ENCODE measurements at places on chromosomes 12 and 14. TPM values are rescaled to one million over a fixed set of nuclear protein-coding genes. Genes with fewer than 3 reads are reported as not detected.

- H3K4me3 ChIP-seq, result no peak overlapping the region
- H3K36me3 ChIP-seq, result no peaks in the 10 kb centered on the region
- no peaks in the 10 kb centered on the region for H3K4me1 ChIP-seq
- H3K27me3 ChIP-seq, result no peaks in the 10 kb centered on the region
- no peak overlapping the region for H3K27ac ChIP-seq
Observed at GRCh38 chr14:58701604-58702003, 63.8 kb downstream of the DACT1 start.

GRCh38 chr12:128307791-128308190 is 40.8 kb downstream of the TMEM132C start:
- no peaks in the 10 kb centered on the region for H3K36me3 ChIP-seq
- no peak for DNase-seq
- H3K4me3 ChIP-seq, result no peak overlapping the region
- no peaks in the 10 kb centered on the region for H3K27me3 ChIP-seq
- no peak overlapping the region for H3K27ac ChIP-seq

GRCh38 chr14:65502676-65503124 is 90.2 kb downstream of the FUT8 start:
- peaks cover 10% of the 10 kb centered on the region for H3K4me1 ChIP-seq
- no peaks in the 10 kb centered on the region for H3K36me3 ChIP-seq
- no peak overlapping the region for H3K4me3 ChIP-seq
- H3K27ac ChIP-seq, result no peak overlapping the region
- no peaks in the 10 kb centered on the region for H3K27me3 ChIP-seq
- no peak for DNase-seq

DNA sequence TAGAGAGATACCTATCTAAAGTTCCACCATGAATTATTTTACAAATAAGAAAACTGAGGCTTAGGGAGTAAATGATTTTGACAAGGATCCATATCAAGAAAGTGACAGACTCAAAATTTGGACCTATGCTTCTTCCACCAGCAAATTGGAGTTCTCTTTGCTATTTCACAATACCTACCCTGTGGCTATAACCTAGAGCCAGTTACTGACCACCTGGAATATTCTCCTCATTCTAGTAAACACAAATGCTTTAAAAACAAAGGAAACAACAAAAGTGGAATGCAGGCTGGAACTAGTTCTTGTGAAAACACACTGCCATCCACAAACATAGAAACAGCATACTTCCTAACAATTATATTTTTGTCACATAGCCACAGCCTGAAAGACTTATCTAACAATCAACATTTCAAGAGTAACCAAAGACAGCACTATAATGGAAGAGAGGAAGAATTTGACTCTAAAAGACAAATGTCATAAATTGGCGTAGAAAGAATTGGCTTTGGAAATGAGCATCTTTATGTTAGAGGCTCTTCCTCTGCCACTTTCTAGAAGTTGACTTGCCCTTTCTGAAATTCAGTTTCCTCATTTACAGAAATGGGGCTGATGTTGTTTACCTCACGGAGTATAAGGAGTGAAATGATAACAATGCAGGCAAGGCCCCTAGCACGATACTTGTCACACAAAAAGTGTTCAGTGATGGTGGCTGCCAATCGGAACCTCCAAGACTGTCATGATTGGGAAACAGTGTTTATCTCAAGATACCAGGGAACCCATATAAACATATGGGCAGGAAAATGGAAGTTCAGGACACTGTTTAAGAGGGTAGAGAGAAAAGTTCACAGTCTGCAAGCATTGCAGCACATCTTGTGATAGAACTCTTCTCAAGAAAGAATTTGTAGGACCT is 138.6 kb upstream of the LGR5 start:
- H3K27ac ChIP-seq, result no peak overlapping the region
- no peak overlapping the region for H3K4me3 ChIP-seq
- no peak for DNase-seq
- H3K27me3 ChIP-seq, result no peaks in the 10 kb centered on the region
- no peaks in the 10 kb centered on the region for H3K36me3 ChIP-seq

DNA sequence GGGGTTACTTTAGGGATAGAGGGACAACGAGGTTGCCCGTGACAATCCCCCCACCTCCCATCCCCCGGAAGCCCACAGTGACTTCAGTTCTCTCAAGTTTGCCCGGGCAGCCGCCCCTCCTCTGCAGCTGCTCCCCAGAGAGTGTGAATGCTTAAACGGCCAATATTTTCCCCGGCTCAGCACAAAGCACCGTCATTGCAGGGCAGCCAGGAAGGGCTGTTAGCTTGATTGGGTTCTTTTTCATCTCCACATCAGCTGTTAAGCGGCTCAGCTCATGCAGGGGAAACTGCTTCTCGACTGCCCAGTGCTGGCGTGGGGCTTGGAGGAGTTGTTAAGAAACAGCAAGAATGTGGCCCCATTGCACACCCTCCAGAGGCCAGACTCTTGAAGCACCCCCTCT is 120.5 kb upstream of the NCOR2 start:
- no peak overlapping the region for H3K4me3 ChIP-seq
- H3K27ac ChIP-seq, result no peak overlapping the region
- H3K36me3 ChIP-seq, result no peaks in the 10 kb centered on the region
- no peak for DNase-seq
- H3K4me1 ChIP-seq, result peaks cover 24% of the 10 kb centered on the region

DNA sequence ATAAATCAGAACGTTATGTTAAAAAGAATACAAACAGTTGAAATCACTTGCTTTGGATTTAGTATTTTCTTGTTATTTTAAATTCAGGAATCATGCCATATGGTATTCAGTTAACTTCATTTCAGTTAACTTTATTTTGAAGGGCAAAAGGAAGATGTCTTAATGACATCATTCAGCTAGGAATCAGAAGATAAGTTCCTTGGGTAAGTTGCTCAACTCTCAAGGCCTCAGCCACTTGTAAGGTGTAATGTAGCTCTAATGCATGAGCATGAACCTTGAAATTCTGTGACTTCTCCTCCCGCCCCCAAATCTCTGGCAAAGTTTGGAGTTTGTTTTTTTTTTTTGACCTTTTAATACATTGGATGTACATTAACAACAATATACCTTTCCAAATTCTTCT is 42.6 kb downstream of the FRS2 start:
- H3K27ac ChIP-seq, result no peak overlapping the region
- H3K27me3 ChIP-seq, result no peaks in the 10 kb centered on the region
- no peak for DNase-seq
- peaks cover 11% of the 10 kb centered on the region for H3K4me1 ChIP-seq
- H3K36me3 ChIP-seq, result peaks cover 4% of the 10 kb centered on the region

DNA sequence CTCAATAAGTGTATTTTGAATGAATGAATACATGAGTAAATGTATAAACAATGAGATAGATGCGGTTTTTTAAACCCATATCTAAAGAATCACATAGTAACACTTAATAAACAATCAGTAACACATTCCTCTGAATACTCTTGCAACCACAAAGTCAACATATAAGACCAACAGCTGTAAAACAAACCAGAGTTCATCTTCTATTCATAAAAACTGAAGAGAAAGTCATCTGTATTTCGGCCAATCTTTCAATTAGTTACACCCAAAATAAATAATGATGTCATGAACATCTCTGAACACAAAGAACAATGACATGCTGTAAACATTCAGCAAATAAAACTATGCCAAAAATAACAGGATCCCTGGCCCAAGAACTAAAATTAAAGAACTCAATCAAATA is 47.2 kb downstream of the ARMH4 start:
- no peak for DNase-seq
- H3K4me3 ChIP-seq, result no peak overlapping the region
- H3K27ac ChIP-seq, result no peak overlapping the region
- no peaks in the 10 kb centered on the region for H3K36me3 ChIP-seq
- H3K4me1 ChIP-seq, result no peaks in the 10 kb centered on the region

- H3K27ac ChIP-seq, result no peak overlapping the region
- no peak overlapping the region for H3K4me3 ChIP-seq
- DNase-seq, result no peak
- no peaks in the 10 kb centered on the region for H3K36me3 ChIP-seq
- H3K27me3 ChIP-seq, result peaks cover 4% of the 10 kb centered on the region
- peaks cover 8% of the 10 kb centered on the region for H3K4me1 ChIP-seq
Observed at GRCh38 chr12:110813285-110813684, 33.5 kb upstream of the CCDC63 start.

DNA sequence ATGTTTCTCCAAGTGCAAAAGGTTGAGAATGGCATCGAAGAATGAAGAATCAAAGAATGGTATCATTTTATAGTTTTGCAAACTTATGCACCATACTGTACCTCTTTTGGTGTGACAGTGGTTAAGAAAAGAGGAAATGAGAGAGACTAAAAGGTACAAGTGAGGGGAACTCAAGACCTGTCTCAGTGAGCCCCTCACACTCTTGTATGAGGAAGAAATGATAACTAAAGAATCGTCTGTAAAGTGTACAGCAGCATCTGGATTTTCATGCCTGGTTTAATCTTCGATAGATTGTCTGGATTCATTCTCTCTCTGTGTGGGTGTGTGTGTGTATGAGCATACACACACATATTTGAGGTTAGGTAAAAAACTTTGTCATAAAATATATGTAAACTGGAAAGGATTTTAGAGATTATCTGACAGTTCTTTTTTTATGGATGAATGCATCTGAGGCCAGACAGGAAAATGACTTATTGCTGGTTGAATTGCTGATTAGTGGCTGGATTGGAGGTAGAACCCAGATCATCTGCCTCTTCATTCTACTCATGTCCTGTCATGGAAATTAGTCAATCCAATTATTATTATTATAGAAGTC is 16.0 kb upstream of the SLC38A2 start:
- H3K27me3 ChIP-seq, result no peaks in the 10 kb centered on the region
- no peak for DNase-seq
- no peak overlapping the region for H3K27ac ChIP-seq

DNA sequence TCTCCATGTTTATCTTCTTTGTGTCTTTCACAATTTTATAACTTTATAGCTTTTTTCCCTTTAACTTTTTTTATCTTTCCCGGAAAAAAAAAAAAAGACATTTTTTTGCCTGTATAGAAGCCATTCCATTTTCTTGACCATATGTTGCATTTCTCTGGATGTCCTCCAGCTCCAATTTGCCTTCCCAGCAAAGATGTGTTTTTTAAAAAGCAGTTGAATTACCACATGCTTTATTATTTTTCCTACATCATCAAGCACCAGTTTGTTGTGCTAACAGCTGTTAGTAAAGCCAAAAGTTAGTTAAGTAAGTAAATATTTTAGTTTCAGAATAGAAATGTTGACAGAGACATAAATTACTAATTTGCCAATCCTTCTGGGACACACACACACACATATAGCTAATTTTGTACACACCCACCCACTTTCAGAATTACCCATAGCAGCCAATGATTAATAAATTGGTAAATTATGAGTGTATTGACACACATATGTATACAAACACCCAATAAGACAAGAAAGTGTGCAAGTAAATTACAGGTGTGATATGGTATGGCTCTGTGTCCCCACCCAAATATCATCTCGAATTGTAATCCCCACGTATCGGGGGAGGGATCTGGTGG is 118.3 kb downstream of the SLC38A6 start:
- no peak for DNase-seq
- no peak overlapping the region for H3K4me3 ChIP-seq
- H3K36me3 ChIP-seq, result no peaks in the 10 kb centered on the region
- H3K27me3 ChIP-seq, result no peaks in the 10 kb centered on the region
- H3K27ac ChIP-seq, result no peak overlapping the region
- H3K4me1 ChIP-seq, result peaks cover 30% of the 10 kb centered on the region

DNA sequence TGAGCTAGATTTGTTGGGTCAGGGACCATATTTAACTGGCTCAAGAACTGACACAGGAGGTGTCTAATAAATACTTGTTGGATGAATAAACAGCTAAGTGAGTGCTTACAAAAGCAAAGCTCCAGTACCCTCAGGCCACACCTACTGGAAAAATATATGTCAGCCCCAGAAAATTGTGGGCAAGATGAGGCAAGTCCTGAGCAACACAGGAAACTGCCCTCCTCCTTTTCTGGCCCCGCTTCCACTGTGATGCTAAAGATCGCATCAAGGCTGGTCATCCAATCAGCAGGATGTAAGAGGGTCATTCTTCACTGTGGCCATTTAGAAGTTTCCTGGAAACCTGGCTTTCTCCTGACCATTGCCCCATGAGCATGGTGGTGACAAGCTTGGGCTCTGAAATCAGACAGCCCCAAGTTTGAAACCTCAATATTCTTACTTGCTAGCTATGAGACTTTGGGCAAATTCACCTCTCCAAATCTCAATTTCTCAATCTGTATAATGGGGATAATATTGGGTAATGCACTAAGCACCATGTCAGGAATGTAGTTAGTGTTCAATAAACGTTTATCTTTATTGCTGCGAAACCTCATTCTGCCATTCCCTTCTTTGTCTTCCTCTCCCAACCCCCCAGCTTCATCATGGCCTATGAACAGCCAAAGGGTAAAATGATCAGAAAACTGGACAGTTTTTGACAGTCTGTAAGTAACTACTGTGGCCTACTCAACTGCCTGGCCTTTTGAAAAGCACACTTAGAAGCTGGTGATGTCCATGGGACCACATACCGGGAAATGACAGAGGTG is 139.3 kb upstream of the PZP start:
- no peak overlapping the region for H3K27ac ChIP-seq
- peaks cover 54% of the 10 kb centered on the region for H3K4me1 ChIP-seq
- no peaks in the 10 kb centered on the region for H3K36me3 ChIP-seq
- H3K27me3 ChIP-seq, result no peaks in the 10 kb centered on the region

GRCh38 chr12:28974883-28975282 is 174.2 kb upstream of the FAR2 start:
- no peaks in the 10 kb centered on the region for H3K27me3 ChIP-seq
- no peaks in the 10 kb centered on the region for H3K4me1 ChIP-seq
- H3K27ac ChIP-seq, result no peak overlapping the region
- no peak overlapping the region for H3K4me3 ChIP-seq
- DNase-seq, result no peak
- no peaks in the 10 kb centered on the region for H3K36me3 ChIP-seq

DNA sequence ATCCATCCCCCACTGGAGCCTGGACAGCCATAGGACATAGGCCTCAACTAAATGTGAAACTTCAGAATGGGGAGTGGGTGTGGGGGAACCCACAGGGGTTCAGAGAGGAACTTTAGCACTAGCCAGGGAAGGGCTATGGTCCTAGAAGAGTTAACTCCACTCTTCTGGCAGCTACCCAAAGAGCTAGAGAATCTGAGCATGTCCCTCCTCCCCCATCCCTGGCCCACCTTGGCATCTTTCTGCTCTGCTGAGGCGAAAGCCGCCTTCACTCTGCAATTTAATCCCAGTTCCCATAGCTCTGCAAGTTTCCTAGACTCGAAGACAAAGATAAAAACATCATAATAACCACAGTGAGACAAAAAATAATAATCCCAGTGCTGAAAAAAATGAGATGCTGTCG is 214.7 kb upstream of the RTL1 start:
- H3K4me3 ChIP-seq, result no peak overlapping the region
- no peak overlapping the region for H3K27ac ChIP-seq
- H3K27me3 ChIP-seq, result peaks cover 70% of the 10 kb centered on the region

ERBB3 gene
- 55.2 TPM for total RNA-seq

ATP23 gene
- total RNA-seq, result 12.1 TPM

LMNTD1 gene
- total RNA-seq, result not detected

SIX6 gene
- total RNA-seq, result not detected

HOXC5 gene
- not detected for total RNA-seq

MYO1A gene
- 5.3 TPM for total RNA-seq

Data from HepG2 (cell line).